ENCODE measurements at places on chromosomes 3 and 15. TPM values are rescaled to one million over a fixed set of nuclear protein-coding genes. Genes with fewer than 3 reads are reported as not detected.

GRCh38 chr3:177597311-177598096 lies 400.2 kb upstream of the TBL1XR1 start:
- no peak overlapping the region for H3K4me3 ChIP-seq
- no peaks in the 10 kb centered on the region for H3K27me3 ChIP-seq
- H3K27ac ChIP-seq = peak overlapping the region; percentile 67
- no peaks in the 10 kb centered on the region for H3K36me3 ChIP-seq

DNA sequence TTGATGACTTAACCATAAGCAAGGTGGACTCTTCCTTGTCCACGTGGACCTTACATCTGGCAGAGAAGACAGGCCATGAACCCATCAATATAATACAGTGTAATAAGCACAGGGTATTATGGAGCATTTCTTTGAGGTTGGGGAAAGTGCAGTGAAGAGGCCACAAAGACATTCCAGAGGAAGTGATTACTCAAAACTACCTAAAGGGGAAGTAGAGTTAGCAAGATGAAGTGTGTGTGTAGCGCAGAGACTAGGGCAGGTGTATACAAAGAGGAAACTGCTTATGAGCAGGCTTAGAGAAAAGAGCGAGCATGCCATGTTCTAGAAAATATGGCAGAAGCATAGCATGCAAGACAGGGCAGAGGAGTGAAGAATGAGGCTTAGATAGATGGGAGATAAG lies 17.9 kb downstream of the CP start:
- H3K4me3 ChIP-seq = no peak overlapping the region
- peaks cover 43% of the 10 kb centered on the region for H3K4me1 ChIP-seq
- no peak for DNase-seq
- H3K36me3 ChIP-seq = no peaks in the 10 kb centered on the region

GRCh38 chr3:193677734-193678133 lies 84.7 kb downstream of the OPA1 start:
- H3K36me3 ChIP-seq = 0 out of 2 replicates have a peak, but pooled peaks cover 5% of the 10 kb centered on the region
- no peak for DNase-seq
- no peak overlapping the region for H3K4me3 ChIP-seq
- peaks cover 12% of the 10 kb centered on the region for H3K4me1 ChIP-seq
- no peaks in the 10 kb centered on the region for H3K27me3 ChIP-seq

XCR1 gene
- total RNA-seq = 0.02 TPM

MYH15 gene
- total RNA-seq = 0.09 TPM

ARHGAP11A gene
- 93.0 TPM for total RNA-seq

FAM3D gene
- total RNA-seq = 0.53 TPM

All from WTC11 (cell line).